ENCODE measurements at places on chromosomes 13 and 19. TPM values are rescaled to one million over a fixed set of nuclear protein-coding genes. Genes with fewer than 3 reads are reported as not detected.

- DNase-seq = no peak
Observed at GRCh38 chr19:7627166-7627565, 2.2 kb downstream of the XAB2 start.

DNA sequence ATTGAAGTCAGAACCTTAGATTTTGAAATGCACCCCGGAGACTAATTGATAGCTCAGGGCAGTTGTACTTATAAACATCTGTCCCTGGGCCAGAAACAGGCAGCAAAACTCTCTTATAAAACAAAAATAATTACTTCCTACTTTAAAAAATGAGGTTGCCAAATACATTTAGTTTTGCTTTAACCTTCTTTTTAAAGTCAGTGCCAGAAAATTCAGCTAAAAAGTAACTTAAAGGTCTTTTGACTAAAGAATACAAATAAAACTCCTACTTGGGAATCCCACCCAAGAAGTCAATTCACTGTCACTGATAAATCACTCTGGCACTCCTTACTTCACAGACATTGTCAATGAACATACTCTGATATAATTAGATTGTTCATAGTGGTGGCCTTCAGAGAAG, 60.7 kb downstream of the DOCK9 start:
- DNase-seq = no peak

PNMA8B gene
- 0.52 TPM for total RNA-seq

ZNF837 gene
- total RNA-seq = 1.7 TPM
